NCI-H187 (cell line): ENCODE measurements at places on chromosomes 6 and 20.

- DNase-seq, result no peak
Observed at GRCh38 chr20:36666181-36666740, 20.3 kb upstream of the SLA2 start.

DNA sequence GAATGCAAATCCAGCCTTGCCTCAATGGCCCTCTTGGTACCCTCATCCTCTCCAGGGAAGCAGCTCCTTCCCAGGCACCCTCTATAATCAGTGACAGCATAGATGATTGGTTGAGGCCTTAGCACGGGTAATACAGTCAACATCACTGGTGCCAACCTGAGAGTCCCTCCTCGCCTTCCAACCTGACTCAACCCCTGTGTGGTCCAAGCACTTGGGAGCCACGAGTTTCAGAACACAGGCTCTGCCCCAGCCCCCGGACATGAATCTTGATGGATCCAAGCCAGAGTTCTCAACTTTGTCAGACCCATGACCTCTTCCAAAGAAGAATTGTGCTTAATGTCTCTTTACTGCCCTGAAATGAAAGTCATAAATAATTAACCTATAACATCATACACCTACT is 213.9 kb downstream of the PREX1 start:
- DNase-seq, result no peak

DNA sequence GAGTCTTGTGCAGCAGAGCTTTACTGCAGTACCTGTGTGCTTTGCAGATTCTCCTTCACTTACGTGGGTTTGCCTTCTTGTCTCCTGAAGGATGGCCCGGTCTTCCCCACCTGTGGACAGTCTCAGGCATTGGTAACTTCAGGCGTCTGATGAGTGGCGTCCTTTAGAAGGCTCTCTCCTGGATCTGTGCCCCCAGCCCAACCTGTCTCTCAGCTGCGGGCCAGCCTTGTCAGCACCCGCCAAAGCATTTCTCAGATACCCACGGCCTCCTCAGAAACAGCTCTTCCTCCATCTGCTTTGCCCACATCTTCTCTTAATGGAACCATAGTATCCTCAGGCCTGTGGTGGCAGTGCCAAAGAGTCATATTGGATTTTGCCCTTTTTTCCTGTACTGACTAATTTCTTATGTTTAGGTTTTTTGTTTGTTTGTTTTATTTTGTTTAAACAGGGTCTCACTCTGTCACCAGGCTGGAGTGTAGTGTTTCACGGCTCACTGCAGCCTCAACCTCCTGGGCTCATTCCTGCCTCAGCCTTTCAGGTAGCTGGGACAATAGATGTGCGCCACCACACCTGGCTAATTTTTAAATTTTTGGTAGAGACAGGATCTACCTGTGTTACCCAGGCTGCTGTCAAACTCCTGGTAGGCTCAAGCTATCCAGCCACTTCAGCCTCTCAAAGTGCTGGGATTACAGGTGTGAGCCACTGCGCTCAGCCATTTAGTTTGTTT is 96.6 kb downstream of the ARID1B start:
- DNase-seq, result no peak

- no peak for DNase-seq
Observed at GRCh38 chr6:127423921-127424320, 35.3 kb downstream of the KIAA0408 start.

DNA sequence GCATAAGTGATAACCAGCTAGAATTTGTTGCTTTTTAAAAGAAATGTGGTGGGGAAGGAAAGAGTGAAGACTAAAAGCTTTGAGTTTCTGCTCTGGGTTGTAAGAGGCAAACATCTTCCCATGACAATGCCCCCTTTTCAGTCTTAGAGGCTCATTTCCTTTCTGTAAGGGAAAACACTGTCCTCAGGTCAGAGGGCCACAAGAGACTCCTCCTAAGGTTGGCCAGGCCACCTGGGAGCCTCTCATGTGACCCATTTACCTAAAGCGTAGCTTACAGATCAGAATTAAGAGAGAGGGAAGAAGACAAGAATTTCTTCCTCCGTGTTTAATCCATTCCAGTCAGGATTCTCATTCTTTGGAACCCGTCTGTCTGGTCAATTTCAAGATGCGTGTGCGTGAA is 220.4 kb upstream of the HEY2 start:
- DNase-seq, result no peak

DNA sequence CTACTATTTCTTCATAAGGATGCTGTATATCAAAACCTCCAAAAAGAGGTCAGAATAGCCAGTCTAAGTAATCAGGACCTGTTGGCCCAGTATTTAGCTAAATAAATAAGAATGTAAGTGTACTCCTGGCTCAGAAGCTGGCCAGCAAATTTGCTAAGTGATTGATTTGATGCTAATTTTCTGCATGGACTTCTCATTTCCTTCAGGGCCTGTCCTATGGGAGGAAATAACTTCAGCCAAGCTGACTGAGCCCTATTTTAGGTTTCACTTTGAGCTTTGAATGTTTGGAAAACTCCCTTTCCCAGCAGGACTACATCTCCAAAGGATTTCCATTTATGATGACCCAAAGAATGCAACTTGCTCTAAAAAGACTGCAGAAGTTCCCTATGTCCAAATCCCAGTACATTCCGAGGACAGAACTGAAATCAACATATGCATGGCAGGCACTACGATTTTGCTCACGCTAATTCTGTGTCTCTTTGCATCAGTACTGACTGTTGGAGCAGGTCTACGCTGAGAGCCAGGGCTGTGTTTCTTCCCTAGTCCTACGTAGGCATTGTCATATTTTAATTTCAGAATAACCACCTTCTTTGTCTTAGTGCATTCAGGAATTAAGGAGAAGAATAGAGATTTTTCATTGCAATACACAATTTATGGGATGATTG is 441.4 kb upstream of the PLCB4 start:
- DNase-seq, result no peak

- DNase-seq, result no peak
Observed at GRCh38 chr6:25157183-25157582, 122.0 kb upstream of the CARMIL1 start.
